ENCODE measurements at places on chromosomes 2 and 18.

DNA sequence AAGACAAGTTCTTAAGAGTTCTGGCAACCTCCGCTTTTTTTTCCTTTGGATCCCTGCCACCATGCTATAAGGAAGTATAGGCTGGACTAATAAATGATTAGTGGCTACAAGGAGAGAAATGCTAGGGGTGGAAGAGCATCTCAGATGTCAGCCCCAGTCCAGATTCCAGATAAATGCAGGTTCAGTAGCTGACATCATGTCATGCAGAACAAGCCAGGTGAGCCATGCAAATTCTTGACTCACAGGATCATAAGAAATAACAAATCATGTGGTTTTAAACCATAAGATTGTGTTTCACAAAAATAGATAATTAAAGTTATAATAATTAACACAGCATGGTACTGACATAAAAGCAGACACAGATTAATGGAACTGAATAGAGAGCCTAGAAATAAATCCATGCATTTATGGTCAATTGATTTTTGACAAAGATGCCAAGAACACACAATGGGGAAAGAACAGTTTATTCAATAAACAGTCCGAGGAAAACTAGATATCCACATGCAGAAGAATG lies 152.9 kb upstream of the SESTD1 start:
- no peak for DNase-seq

DNA sequence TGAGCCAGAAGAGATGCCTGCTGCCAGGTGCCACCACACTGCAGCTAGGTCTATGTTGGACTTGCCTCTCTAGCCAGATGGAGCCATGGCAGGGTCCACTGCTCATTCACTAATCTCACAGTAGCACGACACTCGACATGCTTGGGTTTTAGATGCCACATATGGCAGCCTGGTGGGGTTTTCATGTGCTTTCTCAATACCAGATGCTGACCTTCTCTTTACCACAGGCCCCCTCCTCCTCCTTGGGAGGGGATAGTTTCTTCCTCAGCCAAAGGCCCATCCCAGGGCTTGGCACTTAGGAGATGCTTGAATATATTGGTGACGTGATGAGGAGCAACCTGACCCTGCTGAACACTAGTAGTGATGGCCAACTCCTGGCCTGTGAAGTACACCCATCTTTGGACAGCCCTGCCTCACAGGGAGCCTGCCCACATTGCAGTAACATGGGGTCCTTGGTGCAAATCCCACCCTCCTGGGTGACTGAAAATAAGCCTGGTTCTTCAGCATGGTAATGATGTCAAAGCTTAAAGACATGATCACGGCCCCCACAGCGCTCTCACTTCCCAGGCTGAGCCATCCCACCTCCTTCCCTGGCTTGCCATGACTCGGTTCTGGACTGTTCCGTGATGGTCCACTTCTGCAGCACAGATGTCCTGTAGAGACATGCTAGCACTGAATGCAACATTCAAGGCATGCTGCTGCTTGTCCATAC lies 227.5 kb downstream of the SH3RF3 start:
- no peak for DNase-seq

DNA sequence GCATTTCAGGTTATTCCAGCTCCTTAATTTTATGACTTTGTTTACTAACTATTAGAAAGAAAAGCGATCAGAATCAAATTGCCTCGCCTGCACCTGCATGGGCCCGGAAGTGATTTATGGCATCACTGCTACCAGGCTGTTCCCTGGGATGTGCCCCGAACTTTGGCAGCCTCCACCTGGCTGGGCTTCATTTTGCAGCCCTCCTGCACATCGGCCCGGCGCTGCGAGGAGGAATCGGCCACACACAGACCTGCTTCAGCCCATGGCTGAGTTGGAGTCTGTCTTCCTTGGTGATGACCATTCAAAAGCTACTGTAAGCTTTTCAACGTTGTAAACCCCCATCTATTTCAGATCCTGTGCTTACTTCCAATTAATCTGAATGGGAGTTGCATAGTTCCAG lies 638.0 kb downstream of the RNF144A start:
- no peak for DNase-seq

DNA sequence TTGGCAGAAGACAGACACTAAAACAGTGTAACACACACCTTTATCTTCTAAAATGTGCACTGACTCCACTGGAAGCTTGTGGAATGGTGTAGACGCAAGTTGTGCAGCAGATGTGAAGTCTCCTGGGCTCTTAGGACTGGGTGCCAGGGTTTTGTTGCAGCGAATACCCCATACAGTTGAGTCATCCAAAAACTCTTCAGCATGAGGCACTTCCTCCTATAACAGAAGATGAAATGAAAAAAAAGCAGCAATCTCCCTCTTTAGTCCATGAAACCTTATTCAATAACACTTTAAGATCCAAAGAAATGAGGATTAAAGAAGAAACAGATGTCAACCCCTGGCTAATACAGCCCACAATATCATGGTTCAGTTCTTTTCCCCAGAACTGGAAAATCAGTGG lies 22.2 kb downstream of the BUB1 start:
- no peak for DNase-seq

DNA sequence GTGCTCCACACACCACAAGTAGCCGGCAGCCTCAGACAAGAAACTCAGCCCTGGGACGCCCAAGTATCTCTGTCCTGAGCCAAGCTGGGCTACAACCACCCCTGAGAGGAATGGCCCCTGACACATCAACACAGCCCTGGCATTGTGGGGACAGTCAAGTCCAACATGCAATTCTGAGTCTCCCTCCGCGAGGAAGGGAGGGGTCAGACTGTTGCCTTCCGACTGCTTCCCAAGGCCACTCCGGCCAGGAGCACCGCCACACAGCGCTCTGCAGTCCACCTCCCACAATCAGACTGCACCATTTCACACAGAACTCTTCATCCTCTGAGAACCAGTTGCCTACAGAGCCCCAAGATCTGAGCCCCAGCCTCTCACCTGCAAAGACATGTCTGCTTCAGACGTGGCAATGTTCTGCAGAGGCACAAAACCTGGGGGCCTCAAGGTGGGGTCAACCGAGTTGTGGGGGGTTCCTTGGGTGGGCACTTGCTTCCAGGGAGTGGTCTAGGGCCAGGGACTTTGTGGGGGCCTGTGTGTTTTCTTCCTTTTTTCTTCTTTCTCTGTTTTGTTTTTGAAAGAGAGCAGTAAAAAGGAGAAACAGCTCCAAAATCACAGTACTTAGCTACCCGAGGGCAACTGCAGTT lies 76.7 kb upstream of the SALL3 start:
- no peak for DNase-seq
